ENCODE measurements at places on chromosomes 4 and X.

GRCh38 chr4:1590244-1590643 is 93.9 kb downstream of the FAM53A start:
- no peak for DNase-seq

DNA sequence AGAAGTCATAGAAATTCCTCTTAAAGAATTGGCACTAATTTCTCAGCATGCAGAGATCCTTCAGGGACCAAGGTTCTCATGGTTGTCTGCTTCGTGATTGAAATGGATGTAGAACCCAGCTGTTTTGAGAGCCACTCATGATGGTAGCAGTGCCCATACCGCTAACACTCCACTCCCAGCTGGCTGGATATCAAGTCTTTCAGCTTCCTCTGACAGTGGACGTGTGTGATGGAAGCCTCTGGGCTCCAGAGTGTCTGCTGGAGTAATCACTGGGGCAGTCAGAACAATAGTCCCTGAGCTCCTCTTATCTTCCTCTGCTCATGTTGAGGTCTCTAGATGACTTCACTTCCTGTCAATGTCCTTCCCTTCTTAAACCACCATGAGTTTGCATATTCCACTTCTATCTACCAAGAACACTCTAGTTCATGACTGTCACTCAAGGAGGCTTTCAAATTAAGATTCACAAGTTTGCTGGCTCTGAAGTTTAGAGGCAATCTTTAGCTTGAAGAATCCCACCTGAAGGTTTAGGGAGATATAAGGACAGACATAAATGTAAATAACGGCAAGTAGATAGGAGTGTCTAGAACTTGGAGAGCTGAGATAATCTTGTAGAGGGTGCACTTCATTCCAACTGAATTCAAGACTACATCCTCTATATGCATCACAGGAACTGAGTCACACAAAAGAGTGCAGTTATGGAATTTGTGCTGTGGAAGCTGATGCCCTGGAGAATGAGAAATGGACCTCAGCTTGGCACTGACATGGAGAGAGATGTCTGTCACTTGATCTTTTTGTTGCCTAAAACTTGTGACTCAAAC is 64.5 kb upstream of the WDR1 start:
- DNase-seq: no peak

GRCh38 chr4:153337686-153338085 is 6.8 kb upstream of the MND1 start:
- DNase-seq: no peak

GRCh38 chr4:185651137-185651677 is 115.9 kb upstream of the PDLIM3 start:
- no peak for DNase-seq

DNA sequence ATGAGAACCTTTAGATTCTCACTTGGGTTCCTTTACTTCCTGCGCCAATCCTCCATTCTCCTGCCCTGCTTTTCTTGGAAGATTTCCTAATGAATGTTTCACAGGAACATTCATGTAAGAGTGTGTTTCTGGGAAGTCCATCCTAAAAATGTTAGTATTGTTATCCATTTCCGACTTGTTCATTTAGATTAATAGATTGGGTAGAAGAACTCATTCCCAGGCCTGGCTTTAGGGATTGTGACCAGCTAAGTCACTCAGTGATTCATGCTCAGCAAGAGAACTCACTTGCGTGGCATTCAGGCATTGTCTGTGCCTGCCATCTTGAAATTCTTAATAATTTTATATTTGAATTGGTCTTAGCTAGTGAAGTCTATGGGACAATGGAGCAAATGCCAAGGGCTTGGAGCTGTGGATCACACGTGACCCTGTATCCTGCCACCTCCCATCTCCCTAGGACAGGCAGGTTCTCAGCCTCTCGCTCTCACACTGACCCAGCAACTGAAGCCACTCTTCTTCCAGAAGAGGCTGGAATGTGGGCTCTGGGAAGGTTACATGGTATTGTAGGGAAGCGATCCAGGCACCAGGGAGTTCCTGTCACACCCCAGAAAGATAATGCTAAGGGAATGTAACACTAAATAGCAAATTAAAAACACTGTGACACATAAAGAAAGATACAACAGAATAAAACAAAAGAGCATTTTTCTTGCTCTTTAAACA is 562.1 kb downstream of the TMA16 start:
- DNase-seq: no peak

DNA sequence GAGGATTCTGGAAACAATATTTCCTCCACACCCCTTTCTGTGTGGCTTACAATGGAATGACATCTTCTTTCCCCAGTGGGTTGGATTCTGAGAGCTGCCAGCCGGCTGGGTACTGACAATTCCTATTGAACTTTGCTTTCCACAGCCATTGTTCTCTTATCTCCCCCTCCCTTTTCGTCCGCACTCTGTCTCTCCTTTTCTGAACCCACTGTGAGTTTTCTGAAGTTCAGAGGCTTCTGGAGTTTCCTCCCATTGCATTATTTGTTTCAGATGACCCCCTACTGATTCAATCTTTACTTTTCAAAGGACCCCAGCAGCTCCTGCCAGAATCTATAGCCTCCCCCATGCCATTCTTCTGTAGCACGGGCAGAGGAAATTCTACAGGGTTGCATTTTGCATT is 10.4 kb downstream of the SMPX start:
- DNase-seq: no peak

- DNase-seq: no peak
These were observed 78.1 kb upstream of the BOD1L1 start for GRCh38 chr4:13705521-13706041.

DNA sequence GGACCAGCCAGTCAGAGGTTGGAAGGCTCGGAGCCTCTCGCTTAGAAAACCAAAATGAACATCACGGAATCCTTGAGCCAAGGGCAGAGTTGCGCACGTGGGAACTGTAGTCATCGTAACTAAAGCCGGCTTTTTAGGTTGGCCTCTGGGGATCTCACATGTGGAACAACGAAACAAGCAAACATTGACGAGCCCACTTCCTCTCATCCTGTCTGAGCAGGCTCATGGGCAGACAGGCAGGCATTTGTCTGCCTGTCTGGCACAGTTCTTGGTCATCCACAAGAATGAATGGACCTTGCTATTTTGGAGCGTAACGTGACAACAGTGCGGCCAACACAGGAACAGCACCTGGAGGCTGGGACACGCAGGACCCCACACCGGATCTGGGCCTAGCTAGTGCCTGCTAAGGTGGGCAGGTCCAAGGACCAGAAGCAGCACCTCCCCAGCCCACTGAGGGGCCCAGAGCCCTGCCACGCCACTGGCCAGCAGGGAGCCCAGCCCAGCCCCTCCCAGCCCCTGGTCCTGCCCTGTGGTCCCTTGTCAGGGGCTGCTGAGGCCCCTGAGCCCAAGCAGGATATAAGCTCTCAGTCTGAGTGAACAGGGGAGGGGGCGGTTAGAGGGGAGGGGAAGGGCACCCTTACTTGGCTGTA is 9.2 kb upstream of the TREX2 start:
- no peak for DNase-seq

DNA sequence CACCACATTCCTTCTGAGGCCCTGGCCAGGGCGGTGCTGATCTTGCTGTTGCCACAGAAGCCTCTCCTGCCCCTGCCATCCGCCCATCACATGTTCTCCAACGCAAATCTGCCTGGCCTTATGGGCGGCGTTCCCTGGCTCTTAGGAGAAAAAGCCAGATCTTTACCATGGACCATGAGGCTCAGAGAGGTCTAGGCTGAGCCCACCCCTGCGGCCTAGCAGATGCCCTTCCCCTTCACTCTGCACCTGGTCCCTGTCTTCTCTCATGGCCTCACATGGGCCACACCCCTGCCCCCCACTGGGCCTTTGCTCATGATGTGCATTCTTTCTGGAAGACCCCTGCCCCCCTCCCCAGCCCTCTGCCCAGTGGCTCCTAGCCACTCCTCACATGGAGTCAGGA is 78.5 kb downstream of the CRMP1 start:
- DNase-seq: no peak

- no peak for DNase-seq
These were observed 205.9 kb upstream of the VCX start for GRCh38 chrX:7637066-7637465.

DNA sequence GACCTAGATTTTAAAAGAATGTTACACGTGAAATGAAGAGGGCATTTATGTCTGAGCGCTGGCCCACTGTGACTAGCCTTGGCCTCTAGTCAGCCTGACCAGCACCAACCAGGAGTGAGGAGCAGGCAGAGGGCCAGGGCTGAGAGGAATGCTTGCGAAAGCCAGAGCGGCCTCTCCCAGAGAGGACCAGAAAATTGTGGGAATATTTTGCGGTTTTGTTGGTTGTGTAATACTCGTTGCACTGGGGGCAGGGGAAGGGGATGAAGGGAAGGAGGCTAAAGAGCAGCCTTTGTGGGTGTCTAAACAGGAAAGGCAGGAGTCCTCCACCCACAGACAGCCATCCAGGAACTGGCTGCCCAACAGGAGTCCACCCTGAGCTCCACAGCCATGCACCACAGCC is 3.8 kb downstream of the GABRE start:
- DNase-seq: peak; percentile 87

- DNase-seq: no peak
These were observed 58.2 kb upstream of the TBC1D14 start for GRCh38 chr4:6851431-6851830.

DNA sequence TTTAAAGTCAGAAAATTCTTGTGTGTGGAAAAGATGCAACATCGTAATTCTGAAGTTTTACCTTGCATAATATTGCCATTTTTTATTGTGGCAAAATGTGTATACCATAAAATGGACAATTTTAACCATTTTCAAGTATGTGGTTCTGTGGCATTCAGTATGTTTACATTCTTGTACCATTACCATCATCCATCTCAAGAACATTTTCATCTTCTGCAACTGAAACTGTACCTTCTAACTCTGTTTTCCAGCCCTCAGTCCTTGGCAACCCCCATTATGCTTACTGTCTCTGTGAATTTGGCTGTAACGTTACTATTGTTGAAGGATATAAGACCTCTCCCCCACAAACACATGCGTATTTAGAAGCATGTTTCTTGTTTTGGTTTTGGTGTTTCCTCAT is 123.2 kb downstream of the BMPR1B start:
- DNase-seq: no peak

DNA sequence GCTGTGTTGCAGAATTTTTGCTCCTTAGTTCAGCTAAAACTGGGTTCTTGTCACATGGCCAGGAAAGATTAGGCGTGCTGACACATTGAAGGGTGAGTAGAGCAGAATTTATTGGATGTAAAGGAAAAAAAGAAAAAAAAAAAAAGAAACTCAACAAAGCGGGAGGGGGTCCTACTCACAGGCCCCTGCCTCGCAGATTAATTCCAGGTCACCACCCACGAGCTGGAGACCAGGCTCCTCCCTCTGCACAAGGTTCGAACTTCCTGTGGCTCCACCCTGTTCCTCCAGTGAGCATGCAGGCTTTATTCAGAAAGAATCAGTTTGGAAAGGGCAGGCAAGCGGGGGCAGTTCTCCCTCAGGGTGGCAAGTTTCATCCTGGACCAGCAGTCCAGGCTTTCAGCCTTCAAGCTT is 17.1 kb downstream of the MGST2 start:
- DNase-seq: no peak

- peak; percentile 8 for DNase-seq
These were observed 283.2 kb upstream of the CPEB2 start for GRCh38 chr4:14719053-14719452.

DNA sequence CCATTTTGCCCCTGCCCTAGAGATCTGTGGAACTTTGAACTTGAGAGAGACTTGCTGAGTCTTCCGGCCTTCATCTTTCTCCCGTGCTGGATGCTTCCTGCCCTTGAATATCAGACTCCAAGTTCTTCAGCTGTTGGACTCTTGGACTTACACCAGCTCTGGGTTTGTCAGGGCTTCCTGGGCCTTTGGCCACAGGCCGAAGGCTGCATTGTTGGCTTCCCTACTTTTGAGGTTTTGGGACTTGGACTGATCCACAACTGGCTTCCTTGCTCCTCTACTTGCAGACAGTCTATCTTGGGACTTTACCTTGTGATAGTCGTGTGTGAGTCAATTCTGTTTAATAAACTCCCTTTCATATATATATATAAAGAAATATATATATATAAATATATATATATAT is 1071.0 kb downstream of the ADGRL3 start:
- no peak for DNase-seq

DNA sequence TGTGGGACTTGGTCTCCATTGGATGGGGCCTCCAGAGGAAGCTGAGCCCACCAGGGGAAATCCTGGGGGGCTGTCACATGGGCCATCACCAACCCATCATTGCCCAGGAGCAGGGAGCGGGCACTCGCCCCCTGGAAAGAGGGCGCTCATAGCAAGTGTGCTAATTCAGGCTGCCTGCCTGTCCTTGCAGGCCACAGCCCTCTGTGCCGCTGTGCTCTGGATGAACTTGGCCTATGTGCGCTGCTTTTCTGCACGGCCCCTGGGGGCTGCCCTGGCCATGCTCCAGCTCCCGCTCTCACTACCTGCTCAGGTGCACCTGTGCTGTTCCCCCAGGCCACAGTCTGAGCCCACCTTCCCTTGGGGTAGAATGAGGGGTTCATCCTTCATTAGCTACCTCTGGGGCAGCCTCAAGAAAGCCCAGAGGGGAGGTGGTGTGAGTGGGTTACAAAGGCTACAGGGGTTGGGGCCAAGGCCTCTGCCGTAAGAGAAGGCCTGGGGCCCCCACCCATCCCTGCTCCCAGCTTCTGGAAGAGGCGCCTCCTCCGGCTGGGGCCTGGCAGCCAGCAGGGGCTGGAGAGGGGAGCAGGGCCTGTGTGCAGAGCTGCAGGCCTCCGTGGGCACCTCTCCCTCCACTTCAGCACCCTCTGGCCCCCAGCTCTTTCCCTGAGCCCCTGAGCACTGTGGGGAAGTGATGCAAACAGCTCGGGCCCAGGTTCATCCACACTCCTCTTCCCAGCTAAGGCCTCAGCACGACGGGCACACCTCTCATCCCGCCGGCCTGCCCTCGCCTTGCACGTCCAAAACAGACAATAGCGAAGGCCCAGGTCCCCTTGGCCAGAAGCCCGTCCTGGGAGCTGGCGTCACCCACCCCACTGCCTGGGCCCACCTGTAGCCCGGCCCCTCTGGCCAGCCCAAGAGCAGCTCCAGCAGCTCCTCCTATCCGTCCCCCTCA is 8.9 kb downstream of the CFAP99 start:
- no peak for DNase-seq

GRCh38 chr4:168560184-168561180 is 63.6 kb downstream of the PALLD start:
- DNase-seq: no peak

All from AG09309 (cell line).